ENCODE measurements at places on chromosomes 2 and 18.

- DNase-seq = no peak
These were observed 327.4 kb downstream of the RND3 start for GRCh38 chr2:150160058-150160457.

DNA sequence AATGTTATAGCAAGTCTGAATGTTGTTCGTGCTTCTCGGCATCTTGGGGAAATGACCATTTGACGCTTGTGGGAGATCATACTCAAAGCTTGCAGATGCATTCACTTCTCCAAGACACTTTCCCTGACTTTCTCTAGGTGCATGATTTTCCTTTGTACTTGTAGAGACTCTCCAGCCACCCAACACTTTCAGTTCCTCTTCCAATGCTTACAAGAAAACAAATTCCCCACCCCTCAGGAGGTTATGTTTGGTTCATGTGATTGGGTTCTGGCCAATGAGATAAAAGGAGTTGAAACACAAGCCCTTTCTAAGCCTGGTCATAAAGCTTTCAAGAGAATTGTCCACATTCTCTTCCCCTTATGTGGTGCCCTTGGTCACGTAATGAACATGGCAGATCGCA, 156.3 kb downstream of the EPHA4 start:
- no peak for DNase-seq

GRCh38 chr2:158805936-158806335, 10.8 kb downstream of the DAPL1 start:
- DNase-seq = no peak

DNA sequence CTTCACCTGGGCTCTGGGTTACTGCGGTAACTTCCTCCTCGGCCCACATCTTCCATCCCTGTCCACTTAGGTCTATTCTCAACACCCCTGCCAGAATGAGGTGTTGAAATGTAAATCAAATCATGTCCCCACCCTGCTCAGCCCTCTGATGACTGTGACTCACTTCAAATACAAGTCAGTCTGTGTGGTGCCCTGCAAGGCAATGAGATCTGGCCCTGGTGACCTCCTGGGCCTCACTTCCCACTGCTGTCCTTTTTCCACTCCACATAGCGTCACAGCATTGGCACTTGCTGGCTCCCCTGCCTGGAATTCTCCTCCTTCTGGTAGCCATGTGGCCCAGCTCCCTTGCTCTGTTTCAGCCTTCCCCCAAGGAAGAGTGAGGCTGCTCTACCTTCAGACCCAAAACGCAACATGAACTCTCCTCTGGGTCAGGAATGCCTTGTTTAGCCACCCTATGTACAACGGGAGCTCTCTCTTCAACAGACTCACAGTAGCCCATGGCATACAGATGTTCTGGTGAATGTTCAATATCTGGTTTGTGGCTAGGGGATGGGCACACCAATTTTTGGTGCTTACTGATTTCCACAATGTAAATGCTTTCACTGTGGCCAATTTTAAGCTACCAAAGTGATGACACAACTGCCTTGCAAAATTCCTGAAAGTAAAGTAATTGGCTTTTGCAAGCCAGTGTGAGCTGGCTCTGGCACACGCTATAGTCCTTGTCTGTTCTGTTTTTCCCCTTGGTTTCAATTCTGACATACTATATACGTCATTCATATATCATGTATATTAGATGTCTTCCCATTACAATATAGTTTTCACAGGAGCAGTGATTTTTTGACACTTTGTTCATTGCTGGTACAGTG, 550.3 kb upstream of the HS6ST1 start:
- no peak for DNase-seq

- DNase-seq = no peak
These were observed 219.8 kb downstream of the GLI2 start for GRCh38 chr2:120955427-120955826.

- DNase-seq = no peak
These were observed 261.7 kb downstream of the SATB2 start for GRCh38 chr2:199195927-199196502.

- no peak for DNase-seq
These were observed 246.4 kb upstream of the PXDN start for GRCh38 chr2:1990724-1991123.
